Right renal pelvis (tissue), 4 donors: ENCODE measurements at places on chromosomes 4 and X. TPM values are rescaled to one million over a fixed set of nuclear protein-coding genes. Genes with fewer than 3 reads are reported as not detected.

- peak; percentile 75 for DNase-seq
These were observed at the start of gene LRP2BP for GRCh38 chr4:185395238-185395955. TSS of gene LRP2BP (minus strand) at chr4:185395924. CDS start at chr4:185378186, 17,738 bp downstream.

DNA sequence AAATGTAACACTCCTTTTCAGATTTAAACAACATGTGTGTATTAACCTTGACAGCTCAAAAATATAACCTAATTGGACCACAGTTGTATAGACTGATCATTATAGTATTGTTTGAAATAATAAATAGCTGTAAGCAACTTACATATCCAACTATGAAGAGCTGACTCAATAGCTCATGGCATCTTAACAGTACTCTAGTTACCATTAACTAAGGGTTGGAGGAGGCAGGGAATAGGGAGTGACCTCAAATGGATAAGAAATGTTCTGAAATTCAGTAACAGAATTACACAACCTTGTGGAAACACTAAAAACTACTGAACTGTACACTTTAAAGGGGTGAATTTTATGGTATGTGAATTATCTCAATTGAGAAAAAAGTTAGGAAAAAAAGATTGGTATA lies 136.5 kb upstream of the CPEB2 start:
- no peak for DNase-seq

DNA sequence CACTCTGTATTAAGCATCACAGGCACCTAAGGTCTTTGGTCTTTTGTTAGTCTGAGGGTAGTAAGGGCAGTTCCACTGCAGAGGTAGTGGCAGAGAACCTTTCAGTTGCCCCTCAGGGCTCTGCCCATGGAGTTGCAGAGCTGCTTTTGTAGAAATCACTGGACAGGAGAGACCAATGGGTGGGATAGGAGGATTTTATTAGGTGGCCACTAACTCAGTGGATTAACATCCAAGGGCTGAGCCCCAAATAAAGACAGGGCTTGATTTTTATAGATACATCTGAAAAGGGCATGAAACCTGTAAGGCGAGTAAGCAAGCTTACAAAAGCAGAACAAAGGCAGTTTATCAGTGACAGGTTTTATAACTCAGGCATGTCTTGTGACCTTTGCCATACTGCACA lies 1035.4 kb downstream of the SH3BGRL start:
- no peak for DNase-seq

- no peak for DNase-seq
These were observed 24.7 kb upstream of the PBDC1 start for GRCh38 chrX:76148041-76148665.

The EVC2 gene
- 8.6 TPM for polyA plus RNA-seq

- no peak for DNase-seq
These were observed at the start of gene CCDC149 for GRCh38 chr4:24912252-24913118. TSS of gene CCDC149 (minus strand) at chr4:24913042. CDS start at chr4:24912864, 178 bp downstream.

DNA sequence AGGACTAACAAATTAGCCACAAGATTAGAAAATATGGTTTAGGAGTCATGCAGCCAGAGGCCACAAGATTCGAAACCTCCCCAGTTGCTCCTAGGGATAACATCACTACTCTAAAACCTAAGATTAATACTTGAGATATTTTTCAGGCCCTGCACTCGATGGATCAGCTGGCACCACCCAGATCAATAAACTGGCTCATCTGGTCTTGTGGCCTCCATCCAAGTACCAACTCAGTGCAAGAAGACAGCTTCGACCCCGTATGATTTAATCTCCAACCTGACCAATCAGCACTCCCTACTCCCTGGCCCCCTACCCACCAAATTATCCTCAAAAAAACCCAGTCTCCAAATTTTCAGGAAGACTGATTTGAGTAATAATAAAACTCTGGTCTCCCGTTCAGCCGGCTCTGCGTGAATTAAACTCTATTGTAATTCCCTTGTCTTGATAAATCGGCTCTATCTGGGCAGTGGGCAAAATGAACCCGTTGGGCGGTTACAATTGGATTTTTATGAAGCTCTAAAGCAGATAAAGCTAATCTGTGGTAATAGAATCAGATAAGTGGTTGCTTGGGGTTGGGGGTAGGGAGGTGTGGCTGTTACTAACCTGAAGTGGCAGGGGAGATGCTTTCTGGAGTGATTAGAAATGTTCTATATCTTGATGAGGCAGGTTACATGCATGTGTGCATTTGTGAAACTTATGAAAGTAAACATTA lies 91.8 kb upstream of the ATXN3L start:
- no peak for DNase-seq

- DNase-seq, result no peak
These were observed 32.1 kb downstream of the TSPAN5 start for GRCh38 chr4:98626350-98626749.

DNA sequence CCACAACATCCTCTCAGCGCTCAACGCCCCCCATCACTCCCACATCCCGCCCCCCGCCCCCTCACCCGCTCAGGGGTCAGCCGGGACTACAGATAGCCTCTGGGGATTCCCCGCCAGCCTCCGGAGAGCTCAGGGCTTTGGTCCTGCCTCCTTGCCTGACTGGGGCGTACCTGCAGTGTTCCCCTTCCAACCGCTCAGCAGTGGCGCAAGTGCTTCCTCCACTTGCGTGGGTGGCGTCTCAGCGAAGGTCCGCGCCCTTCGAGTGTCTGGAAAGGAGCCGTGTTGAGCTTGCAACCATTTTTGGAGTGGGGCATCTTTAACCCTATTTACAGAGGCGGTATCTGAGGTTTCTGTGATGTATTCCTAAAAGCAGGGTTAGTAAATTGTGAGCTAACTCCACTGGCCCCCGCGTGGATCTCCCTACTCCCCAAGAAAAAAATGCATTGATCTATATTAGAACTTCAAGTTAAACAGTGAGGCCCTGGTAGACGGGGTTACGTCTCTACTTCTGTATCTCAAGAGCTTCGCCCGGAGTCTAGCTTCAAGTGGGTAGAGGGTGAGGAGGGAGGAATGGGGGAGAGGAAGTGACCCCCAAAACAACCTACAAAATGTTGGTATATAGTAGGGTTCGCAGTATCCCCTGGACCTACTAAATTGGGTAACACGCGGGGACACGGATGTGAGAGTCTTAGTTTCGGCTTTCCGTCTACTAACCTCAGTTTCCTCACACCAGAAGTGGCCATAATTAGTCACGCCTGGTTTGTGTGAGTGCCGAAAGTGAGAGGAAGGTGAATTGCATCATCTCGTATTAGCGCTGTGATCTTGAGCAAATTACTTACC lies 16.1 kb downstream of the NKX3-2 start:
- DNase-seq, result no peak

The TXLNG gene
- 14.2 TPM for polyA plus RNA-seq

DNA sequence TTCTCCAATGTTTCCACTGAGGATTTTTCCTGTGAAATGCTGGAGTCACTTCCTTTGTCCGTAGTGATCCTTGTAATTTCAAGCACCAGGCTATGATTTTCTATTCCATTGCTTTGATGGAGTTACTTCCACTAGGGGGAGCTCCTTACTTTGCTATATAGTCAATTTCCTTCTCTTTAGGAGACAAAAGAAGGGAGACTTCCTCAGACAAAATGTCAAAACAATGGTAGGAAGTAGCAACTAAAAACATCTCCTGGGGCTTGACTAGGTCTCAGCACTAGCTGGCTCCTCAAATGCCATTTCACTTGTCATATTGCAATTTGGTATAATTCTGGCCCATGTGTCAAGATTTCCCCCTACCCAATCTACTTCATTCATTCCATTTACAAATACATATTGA lies 24.1 kb downstream of the ZCCHC12 start:
- DNase-seq, result peak; percentile 54

- DNase-seq, result no peak
These were observed 32.0 kb upstream of the HPGD start for GRCh38 chr4:174554231-174554728.

The CSN1S1 gene
- polyA plus RNA-seq, result not detected

DNA sequence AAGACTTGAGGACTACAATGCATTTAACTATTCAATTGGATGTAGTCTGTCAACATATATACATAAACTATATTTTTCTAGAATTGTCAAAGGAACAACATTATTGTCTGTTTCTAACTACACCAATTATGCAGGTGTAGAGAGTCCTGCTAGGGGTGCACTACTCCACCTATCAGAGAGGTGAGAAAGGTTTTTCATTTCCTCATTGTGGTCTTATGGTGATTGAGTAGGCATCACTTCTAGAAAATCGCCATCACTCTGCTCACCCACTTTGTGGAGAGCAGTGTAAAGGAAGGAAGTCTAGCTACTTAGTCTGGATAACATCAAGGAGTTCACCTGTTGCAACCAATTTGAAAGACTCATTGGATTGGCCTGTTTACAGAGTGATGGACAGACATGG lies 4.4 kb upstream of the ADH1C start:
- no peak for DNase-seq

GRCh38 chr4:153651116-153651515 lies 33.0 kb upstream of the TLR2 start:
- DNase-seq, result no peak

- DNase-seq, result no peak
These were observed 32.1 kb downstream of the ZBTB49 start for GRCh38 chr4:4321951-4322688.

GRCh38 chr4:152572417-152573086 lies 36.7 kb upstream of the FBXW7 start:
- no peak for DNase-seq

The USP26 gene
- polyA plus RNA-seq, result not detected

DNA sequence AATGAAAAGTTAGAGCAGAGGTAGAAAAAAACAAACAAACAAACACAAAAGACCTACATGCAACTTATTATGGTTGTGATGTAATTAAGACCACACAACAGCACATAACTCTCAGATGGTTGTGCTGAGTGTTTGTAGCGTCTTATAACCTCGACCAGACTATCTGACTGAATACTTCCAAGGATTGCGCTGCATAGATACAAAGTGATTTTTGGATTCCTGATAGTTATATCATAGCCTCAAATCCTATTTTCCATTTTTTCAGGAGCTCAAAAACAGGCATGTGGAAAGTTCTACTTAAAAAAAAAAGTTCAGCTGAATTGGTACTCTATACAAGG lies 236.1 kb downstream of the SPRY1 start:
- DNase-seq, result no peak

DNA sequence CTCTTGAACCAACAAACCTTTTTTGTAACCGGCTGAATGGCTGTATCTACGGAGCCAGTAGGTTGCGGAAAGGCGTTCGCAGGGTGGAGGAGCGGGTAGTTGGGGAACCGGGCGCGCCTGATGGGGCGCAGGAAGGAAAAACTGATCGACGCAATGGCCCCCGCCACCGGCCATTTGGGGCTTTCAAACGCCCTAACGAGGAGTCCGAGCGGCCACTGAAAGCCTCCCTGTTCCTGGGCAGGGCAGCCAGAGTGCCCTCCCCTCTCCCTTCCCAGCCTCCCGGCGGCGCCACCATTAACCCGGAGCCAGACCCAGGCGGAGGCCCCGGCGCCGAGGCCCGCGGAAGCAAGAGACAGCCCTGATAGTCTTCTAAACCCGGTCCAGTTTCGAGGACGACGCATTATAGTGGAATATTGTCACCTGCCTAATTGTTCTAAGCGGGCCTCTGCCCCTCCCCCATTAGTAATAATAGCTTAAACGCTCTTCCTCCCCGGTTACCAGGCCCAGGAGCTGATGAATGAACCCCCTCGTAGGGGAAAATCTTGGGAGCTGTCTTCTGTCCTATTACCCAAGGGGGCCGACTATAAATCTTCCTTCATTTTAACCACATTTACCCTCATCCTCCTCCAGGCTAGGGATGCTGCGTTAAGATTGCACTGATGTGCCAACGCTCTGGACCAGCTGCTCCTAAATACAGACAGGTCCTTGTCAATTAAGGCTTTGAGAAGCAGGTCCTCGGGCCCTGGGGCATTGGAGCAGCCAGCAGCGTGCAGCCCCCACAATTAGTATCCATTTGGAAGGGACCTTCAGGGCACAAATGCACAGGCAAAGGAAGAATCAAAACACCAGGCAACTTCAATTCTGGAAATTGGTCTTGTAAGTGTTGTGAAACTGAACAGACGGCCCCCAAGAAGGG lies 61.6 kb upstream of the TMEM33 start:
- no peak for DNase-seq

- no peak for DNase-seq
These were observed 706.5 kb downstream of the CCSER1 start for GRCh38 chr4:90833706-90834105.

DNA sequence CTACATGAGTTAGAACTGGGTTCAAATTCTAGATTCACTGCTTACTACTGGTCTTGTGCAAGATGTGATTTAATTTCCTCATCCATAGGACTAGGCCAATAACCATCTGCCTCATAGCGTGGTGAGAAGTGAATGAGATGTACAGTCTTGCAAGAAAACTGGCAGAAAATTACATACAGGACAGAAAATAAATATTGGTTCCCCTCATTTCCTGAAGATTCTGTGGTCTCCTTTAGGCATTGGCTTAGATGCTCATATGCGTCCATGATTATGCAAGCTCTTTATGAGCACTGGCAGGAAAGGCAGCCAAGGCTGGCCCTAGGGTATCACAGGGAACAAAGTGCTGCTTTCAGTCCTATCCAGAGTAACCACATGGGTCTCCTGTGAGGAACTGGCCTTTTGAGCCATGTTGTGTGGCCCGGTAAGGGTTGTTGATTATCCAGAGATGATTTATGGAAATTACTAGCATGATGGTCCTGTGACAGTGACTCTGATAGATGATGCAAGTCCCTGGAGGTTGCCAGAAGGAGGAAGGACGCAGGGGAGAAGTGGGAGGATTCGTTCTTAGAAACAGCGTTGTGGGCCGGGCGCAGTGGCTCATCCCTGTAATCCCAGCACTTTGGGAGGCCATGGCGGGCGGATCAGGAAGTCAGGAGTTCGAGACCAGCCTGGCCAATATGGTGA lies 9.9 kb upstream of the MOB1B start:
- no peak for DNase-seq

- DNase-seq, result no peak
These were observed 6.8 kb upstream of the MGST2 start for GRCh38 chr4:139658586-139659382.

The TRIM2 gene
- polyA plus RNA-seq, result 81.2 TPM

The AMTN gene
- polyA plus RNA-seq, result not detected

- DNase-seq, result no peak
These were observed 1984.3 kb upstream of the IGFBP7 start for GRCh38 chr4:59094505-59094904.

- no peak for DNase-seq
These were observed 54.7 kb upstream of the MYOZ2 start for GRCh38 chr4:119080721-119081541.

GRCh38 chr4:47278631-47279030 lies 184.9 kb downstream of the COMMD8 start:
- DNase-seq, result no peak

GRCh38 chrX:107493141-107493540 lies 43.7 kb downstream of the FRMPD3 start:
- no peak for DNase-seq

GRCh38 chr4:142846729-142847596 lies 862 bp upstream of the INPP4B start:
- DNase-seq, result peak; percentile 40

The BEX1 gene
- 60.5 TPM for polyA plus RNA-seq

GRCh38 chr4:185399466-185399865 lies 2.8 kb downstream of the ANKRD37 start:
- no peak for DNase-seq

GRCh38 chr4:95363559-95363925 lies 185.2 kb downstream of the UNC5C start:
- DNase-seq, result no peak

The PNMA6A gene
- 7.8 TPM for polyA plus RNA-seq

GRCh38 chr4:168777277-168777965 lies 232.6 kb downstream of the CBR4 start:
- no peak for DNase-seq

The HELT gene
- not detected for polyA plus RNA-seq

The S100P gene
- polyA plus RNA-seq, result 30.4 TPM

The ZNF718 gene
- polyA plus RNA-seq, result 7.4 TPM

- DNase-seq, result no peak
These were observed 10.8 kb downstream of the AWAT2 start for GRCh38 chrX:70038951-70039350.

The TLR8 gene
- polyA plus RNA-seq, result 0.21 TPM

The RHOXF1 gene
- 2.3 TPM for polyA plus RNA-seq

GRCh38 chr4:114729068-114729738 lies 130.6 kb downstream of the UGT8 start:
- no peak for DNase-seq
